ENCODE measurements at places on chromosomes 4 and X. TPM values are rescaled to one million over a fixed set of nuclear protein-coding genes. Genes with fewer than 3 reads are reported as not detected.

The C1QTNF7 gene
- total RNA-seq = 3.1 TPM

The HDX gene
- 0.99 TPM for total RNA-seq

The STOX2 gene
- 10.6 TPM for total RNA-seq

The WDR44 gene
- total RNA-seq = 10.8 TPM

The ETDC gene
- total RNA-seq = not detected

The DACH2 gene
- total RNA-seq = not detected

The TMSB15C gene
- 0.10 TPM for total RNA-seq

The MAGEB10 gene
- not detected for total RNA-seq

The SPANXC gene
- total RNA-seq = not detected

The SSX4 gene
- not detected for total RNA-seq

The ASMTL gene
- 34.3 TPM for total RNA-seq

The TMPRSS11A gene
- not detected for total RNA-seq

The HHIP gene
- total RNA-seq = not detected

The TGIF2LX gene
- total RNA-seq = not detected

The TMEM156 gene
- total RNA-seq = not detected

The UGT2B10 gene
- total RNA-seq = not detected

The ATP1B4 gene
- total RNA-seq = not detected
